ENCODE measurements at places on chromosomes 5 and 9.

- DNase-seq = no peak
These were observed 762.1 kb upstream of the PTPRD start for GRCh38 chr9:11374926-11375325.

DNA sequence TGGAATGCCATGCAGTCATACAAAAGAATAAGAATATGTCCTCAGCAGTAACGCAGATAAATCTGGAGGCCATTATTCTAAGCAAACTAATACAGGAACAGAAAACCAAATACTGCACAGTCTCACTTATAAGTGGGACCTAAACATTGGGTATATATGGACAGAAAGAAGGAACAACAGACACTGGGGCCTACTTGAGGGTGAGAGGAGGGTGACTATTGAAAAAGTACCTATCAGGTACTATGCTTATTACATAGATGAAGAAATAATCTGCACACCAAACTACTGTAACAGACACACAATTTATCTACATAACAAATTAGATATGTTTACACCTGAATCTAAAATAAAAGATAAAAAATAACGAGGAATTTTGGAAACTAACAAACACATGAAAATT is 38.8 kb downstream of the MEIKIN start:
- DNase-seq = no peak

DNA sequence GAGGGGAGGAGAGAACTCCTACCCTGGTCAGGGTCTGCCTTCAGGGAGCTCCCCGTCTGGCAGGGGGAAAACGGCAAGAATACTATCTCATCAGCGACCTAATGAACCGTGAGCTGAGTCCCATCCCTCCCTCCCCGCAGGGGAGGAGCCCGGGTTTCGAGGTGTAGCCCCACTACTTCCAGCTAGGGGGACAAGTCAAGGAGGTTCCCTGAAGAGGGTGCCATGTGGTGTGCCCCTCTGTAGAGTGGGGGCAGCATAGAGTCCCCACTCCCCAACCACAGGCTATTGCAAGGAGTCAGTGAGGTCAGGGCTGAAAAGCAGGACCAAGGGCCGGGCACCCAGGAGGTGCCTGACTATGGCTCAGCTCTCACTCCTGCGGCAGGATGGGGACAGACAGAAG is 50.9 kb upstream of the RXRA start:
- DNase-seq = no peak

GRCh38 chr9:114220061-114220541 is 64.8 kb downstream of the COL27A1 start:
- no peak for DNase-seq

DNA sequence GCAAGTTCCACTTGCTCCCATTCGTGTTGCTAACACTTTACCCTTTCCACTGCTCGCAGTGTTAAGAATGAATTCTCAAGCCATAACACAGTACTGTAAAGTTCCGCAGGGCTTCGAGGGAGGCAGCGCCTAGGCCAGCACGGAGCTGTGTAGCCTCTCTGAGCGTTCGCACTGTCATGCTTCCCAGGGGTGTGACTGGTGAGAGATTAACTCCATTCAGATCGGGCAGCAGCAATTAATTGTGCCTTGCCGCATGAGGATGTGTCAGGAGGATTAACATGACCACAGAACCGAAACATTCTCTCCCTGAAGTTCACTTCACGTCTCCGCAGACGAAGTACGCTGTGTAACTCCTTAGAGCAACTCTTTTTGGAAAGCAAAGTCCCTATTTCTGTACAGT is 23.2 kb downstream of the ZBTB34 start:
- no peak for DNase-seq

DNA sequence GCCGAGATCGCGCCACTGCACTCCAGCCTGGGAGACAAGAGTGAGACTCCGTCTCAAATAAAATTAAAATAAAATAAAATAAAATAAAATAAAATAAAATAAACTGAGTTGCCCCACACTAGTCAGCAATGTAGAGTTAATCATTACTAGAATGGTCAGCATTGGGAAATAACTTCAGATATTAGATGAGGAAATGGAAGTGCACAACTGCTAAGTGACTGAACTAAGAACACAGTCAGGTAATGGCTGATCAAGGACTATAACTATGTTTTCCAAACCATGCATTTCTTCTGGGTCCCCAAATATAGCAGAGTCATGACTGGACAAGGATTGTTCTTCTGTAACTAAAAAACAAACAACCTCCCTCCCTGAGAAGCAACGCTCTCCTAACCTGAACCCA is 17.1 kb downstream of the OTP start:
- no peak for DNase-seq

DNA sequence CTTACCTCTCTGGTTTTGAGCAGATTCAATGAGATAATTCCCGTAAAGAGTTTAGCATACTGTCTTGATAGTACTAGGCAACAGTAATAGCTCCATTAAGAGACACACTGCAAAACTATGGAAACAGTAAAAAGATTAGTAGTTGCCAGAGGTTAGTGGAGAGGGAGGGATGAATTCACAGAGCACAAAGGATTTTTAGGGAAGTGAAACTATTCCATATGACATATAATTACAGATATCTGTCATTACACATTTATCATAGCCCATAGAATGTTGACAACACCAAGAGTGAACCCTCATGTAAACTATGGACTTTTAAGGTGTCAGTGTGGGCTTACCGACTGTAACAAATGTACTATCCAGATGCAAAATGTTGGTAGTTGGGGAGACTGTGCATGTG is 176.4 kb upstream of the PLCXD3 start:
- DNase-seq = no peak

DNA sequence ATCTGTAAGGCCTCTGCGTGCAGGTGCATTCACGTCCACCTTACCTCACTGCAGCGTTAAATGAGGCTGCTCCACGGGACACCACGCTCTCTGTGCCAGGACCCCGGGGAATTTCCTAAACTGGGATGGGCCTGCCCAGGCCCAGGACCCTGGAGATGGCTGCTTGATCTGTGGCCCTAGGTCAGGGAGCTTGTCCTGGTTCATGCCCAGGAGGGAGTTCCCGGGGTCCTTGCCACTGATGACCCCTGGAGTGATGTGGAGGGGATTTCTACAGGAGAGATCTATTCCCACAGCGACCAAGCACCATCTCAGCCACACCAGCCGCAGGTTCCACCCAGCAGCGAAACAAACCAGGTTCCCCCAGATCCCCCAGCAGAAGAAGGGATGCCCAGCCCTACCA is 3.5 kb downstream of the OR2V1 start:
- no peak for DNase-seq

DNA sequence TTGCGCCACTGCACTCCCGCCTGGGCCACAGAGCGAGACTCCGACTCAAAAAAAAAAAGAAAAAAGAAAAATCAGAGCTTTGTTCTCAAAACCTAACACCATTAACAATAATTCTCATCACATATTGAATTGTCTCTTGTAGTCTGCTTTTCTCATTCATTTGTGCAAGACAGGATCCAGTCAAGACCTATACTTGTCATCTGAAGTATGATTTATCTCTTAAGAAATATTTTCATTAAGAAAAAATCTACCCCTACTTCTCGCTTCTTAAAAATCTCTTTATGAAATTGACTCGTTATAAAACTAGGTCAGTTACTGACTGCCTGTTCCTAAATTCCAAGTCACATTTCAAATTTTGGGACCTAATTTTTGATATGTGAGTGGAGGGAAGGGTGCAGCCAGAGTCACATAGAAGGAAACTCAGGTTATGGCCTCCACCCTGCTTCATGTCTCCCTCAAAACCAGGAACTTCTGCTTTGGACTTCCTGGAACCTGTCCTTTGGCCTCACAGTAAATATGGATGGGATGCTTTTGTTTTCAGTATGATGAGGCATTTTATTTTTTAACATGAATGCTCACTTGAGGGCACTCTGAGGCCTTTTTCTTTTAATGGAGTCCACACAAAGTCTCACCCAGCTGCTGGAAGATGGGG is 18.9 kb downstream of the ZNF169 start:
- no peak for DNase-seq

GRCh38 chr5:43145071-43145470 is 24.4 kb downstream of the ZNF131 start:
- DNase-seq = no peak

DNA sequence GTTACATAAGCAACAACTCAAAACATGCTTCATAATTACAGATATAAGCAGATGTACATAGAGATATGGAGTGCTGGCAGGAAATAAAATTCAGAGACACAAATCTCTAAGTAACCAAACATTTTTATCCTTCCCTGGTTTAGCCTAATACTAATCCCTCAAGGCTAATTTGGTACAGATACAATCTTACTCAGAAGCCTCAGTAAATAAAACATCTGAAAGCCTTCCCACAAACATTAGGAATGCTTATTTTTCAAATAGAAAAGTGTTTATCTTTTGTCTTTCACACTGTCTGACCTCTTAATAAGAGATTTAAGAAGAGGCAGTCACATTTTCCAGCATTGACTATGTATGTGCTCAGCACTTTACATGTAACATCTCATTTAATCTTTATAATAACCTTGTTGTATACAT is 399.4 kb downstream of the ARRDC3 start:
- no peak for DNase-seq

DNA sequence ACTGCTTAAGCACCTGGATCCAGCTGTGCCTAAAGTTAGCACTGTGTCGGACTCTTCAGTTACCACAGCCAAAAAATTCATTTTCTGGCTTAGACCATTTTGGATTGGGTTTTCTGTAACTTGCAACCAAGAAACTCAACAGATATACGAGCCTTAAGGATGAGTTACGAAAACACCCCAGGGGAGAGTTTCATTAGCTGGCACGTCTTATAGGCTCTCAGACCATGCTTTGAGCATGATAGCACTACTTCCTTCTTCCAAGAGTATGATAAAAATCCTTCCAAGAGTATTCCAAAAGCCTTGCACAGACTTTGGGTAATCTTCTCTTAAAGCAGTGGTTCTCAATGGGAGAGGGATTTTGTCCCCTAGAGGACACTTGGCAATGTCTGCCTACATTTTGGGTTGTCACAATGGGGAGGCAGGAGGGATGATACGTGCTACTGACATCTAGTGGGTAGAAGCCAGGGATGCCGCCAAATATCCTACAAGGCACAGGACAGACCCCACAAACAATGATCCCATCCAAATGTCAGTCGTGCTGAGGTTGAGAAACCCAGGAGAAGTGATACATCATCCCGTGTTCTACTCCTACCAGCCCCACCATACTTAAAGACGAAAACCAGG is 64.8 kb downstream of the SMIM23 start:
- DNase-seq = no peak

- no peak for DNase-seq
These were observed 33.4 kb upstream of the VDAC1 start for GRCh38 chr5:134038138-134038537.

DNA sequence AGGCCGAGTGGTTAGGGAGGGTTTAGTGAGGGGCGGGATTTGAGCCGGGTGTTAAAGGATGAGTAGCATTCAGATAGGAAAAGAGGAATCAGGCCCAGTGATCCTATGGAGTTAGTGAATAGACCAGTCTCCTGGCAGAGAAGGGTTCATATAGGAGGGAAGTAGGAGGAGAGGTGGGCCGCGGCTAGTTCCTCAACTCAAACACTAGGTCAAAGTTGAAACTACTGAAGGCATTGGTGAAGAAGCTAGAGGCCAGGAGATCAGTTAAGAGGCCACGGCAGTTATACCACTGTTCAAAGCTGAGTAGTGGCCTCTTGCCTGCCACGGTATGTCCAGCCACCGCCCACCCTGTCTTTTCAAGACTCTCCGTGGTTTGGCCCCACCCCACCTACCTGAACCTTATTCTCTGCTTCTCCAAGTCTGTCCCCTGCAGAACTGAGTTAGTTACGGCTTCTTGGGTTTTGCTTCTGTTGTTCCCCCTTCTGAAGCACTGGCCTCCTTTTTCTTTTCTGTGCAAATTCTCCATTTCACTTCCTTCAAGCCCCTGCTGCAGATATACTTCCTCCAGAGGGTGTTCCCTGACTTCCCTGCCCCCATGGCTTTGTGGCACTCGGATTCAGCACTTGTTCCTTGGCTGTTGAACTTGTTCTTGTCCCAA is 1.8 kb downstream of the ZBTB34 start:
- DNase-seq = no peak

DNA sequence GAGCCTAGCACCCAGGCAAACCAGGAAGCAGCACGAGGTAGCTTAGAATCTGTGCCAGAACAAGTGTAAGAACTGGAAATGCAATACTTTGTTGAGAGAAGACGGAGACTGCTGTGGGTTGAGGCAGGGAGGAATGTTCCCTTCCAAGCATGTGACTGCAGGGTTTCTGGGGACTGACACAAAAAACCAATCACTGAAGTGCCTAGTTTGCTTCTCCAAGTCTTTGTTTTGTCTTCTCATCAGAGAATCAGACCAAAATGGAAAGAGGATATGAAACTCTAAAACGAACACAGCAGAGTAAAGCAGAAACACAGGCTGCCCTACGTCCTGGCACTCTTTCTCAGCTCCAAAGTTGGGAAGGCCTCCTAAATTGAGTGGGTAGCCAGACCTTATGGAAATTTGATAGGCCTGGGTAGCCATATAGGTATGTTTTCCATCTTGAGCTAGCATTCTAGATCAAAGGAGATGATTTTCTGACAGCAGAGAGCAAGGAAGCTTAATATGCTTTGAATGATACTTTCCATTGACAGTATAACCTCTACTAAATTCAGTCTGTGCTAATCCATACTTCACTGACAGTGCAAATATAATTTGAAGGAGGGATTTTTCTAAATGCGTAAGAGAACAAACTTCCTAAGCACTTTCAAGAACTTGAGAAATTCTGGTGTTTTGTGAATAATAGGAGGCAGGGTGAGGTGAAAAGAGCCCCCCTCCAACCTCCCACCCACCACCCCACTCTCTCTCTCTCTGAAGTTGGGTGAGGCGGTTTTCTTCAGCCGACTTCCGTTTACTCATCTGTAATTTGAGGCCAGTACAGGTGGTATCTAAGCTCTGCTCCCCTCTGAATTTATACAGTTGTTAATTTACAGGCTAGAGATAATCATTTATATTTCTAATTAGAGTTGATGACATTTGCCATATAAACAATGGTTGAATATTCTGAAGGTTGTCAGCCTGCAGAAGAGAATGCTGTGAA is 5.5 kb downstream of the ADRB2 start:
- no peak for DNase-seq

- DNase-seq = no peak
These were observed 107.4 kb downstream of the FBXO38 start for GRCh38 chr5:148491015-148491792.

- no peak for DNase-seq
These were observed 980.2 kb downstream of the EFNA5 start for GRCh38 chr5:106690585-106690984.

DNA sequence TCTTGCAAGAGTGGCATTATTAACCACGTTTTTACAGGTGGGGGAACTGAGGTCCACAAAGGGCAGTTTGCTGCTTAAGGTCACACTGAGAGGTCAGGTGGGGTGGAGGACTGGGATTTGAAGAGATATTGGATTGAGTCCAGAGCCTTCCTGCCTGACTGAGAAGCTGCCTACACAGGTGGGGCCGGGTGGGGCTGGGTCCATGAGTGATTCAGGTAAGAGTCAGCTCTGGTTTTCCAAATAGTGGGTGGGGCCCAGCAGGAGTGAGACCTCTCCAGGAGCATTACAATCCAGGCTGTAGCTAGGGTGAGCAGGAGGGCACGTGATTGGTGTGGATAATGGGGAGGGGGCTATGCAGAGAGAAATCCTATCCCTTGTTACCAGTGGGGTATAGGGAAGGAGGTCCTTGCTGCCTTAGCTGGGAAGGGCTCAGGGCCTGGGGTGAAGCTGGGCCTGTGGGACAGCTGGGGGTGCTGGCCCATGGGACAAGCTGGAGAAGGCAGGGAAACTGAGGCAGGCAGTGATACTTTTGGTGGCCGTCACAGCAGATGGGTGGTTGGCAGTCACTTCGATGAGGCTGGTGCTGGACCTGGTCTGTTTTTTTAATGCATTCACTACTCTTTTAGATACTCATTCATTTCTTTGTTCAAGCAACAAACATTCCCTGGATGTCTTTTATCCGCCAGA is 2.9 kb upstream of the PTGS1 start:
- no peak for DNase-seq
